H1 (cell line): ENCODE measurements at places on chromosomes 6 and 20.

DNA sequence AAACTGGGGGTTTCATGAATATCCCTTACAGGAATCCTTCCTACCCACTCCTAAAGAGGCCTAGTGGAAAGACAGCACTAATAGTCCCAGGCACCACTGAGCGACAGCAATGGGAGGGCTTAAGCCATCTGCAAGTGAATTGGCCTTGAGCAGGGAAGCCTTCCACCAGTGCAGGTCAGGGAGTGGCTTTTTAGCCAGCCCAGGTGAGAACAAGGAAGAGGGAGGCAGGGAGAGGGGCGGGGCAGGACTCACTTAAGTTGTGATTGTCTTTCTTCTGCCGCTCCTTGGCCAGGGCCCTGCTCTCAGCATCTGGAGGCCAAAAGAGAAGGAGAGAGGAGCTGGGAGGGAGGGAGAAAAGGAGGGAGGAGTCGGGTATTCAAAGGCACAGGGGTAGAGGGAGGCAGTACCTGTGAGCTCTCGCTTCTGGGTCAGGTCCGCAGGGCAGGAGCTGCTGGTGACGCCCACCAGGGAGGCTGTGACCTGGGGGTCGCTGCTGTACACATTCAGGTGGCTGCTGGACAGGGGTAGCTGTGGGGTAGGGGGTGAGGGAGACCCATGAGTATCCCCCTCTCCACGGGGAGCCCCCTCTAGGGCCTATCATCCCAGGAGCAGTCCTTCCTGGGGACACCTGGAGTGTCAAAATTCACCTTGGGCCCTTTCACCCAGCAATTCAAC is 47.8 kb downstream of the TFEB start:
- peak; percentile 73 for DNase-seq

- no peak for DNase-seq
These were observed 154.9 kb downstream of the MRPL14 start for GRCh38 chr6:43972179-43972912.

GRCh38 chr6:42028234-42029061 is 21.9 kb upstream of the TAF8 start:
- no peak for DNase-seq

- DNase-seq = no peak
These were observed 5.0 kb downstream of the ANGPT4 start for GRCh38 chr20:910870-911770.

DNA sequence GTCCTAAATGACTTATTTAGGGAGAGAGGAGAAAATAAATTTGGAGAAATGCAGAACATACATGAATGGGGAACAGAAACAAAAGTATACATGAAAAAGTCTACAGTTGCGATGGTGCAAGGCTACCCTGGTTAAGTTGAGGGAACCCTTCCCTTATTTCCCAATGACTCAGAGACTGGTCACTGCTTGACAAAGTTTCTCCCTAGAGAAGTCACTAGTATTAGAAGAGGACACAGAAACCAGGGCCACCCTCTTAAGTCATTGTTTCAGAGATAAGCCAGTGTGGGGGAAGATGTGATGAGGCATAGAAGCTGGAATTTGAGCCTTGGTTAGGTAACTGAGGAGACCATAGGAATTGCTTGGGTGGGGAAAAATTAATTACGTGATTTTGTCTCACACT is 24.4 kb upstream of the EDN1 start:
- no peak for DNase-seq

GRCh38 chr6:125285353-125285752 is 16.4 kb downstream of the HDDC2 start:
- no peak for DNase-seq

DNA sequence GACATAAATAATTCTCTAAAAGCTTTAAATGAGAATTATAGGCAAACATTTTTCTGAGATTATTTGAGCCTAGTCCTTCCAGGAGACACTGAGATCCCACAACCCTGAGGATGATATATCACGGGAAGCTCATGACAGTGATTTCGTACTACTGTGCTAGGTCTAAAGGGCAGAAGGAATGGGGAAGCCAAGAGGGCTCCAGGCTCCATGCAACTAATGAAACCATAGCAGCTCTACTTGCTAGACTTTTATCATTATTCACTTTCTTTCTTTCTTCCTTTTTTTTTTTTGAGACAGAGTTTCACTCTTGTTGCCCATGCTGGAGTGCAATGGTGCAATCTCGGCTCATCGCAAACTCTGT is 57.3 kb upstream of the SGK1 start:
- DNase-seq = no peak

DNA sequence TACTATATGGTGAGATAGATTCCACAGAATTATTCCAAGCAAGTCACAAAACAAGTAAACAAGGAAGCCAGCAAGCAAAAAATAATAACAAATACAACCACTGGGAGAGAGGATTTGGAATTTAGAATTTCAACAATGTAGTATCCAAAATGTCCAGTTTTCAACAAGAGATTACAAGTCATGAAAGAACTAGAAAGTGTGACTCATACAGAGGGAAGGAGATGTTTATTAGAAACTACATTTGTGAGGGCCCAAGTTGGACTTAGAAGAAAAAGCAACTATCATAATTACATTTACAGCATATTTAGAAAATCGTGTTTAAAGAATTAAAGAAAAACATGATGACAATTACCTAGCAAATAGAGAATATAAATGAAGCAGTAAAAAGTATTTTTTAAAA is 494.6 kb upstream of the ID4 start:
- no peak for DNase-seq

- no peak for DNase-seq
These were observed 216.2 kb downstream of the NFATC2 start for GRCh38 chr20:51326201-51326819.

DNA sequence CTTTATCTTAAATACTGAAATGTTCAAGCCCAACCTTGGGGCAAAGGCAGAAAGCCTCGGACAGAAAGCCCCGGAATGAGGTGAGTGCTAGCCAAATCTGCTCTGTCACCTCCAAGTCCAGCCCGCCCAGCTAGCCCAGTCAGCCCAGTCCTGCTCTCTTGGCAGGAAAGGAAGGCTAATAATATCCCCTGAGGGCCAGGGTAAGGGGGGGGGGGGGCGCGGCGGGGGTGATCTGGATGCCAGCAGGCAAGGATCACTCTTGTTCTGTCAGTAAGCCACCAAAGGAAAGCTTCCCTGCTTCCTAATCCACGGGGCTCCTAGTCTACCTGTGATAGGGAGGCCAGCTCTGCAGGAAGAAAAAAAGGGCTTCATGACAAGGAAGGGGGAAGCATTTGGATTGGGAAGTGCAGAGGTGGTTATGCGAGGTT is 1.1 kb downstream of the NDRG3 start:
- DNase-seq = no peak

- no peak for DNase-seq
These were observed 27.0 kb upstream of the CCR6 start for GRCh38 chr6:167095888-167096287.

DNA sequence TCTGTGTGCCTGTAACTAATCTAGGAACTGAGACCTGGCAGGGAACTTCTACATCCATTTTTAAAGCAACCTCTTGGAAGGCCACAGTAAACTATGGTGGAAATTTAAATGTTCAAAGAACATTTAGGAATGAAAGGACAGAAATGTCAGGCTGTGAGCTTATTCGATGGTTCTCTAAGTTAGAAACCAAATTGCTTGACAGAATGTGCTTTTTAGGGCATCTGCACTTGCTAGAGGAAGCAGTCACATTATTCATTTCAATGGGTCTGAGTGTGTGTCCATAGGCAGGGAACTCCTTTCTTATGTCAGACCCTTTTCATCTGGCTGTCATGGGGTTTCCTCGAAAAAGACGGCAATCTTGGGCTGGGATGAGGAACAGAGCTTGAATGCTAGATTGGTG is 84.4 kb downstream of the PPP1R14C start:
- no peak for DNase-seq

- no peak for DNase-seq
These were observed 174.0 kb upstream of the FOXQ1 start for GRCh38 chr6:1137849-1138248.

DNA sequence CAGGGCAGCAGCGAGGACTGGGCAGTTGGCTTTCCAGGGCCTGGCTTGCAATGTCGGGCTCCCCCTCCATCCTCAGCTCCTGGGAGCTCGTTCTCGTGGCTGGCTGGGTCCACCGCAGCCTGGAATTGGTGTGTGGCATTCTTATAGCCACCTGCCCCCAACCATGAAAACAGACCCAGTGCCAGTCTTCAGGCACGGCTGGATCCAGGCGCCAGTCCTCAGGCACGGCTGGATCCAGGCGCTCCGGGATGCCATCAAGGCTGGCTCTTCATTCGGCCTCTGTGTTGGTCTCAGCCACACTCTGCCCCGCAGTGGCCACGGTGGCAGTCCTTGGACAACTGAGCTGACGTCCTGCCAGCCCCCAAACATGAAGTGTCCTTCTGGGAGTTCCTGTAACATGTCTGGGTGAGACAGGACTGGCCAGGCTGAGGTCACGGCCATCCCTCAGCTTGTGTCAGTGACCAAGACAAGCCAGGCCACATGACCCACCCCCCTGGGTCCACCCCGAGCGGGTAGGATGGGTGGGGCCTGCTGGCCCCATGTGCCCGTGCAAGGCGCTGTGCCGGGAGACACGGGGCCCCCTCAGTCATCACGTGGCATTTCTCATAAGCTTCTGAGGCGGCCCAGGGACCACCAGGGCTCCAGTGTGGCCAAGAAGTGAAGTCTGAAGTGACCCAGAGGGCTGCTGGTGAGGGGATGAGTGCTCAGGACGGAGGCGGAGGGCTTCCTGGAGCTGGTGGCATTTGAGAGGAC is 99.0 kb downstream of the TAF4 start:
- DNase-seq = no peak

- no peak for DNase-seq
These were observed 139.6 kb downstream of the TFAP2B start for GRCh38 chr6:50958148-50958697.

DNA sequence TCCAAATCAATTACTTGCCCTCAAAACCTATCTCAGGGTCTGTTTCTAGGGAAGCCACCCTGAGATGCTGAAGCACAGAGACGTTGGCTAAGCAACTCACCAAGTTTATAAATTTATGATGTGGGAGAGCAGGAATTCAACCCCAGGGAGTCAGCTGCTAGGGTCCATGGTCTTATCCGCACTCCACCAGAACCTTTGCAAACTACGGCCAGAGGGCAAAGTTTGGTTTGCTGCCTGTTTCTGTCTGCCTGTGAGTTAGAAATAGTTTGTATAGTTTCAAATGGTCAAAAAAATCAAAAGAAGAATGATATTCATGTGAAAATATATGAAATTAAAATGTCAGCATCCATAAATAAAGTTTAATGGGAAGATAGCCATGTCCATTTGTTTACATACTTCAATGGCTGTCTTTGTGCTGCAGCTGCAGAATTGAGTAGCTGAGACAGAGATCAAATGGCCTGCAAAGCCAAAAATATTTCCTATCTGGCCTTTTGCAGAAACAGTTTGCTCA is 83.7 kb upstream of the ZFP64 start:
- DNase-seq = no peak

DNA sequence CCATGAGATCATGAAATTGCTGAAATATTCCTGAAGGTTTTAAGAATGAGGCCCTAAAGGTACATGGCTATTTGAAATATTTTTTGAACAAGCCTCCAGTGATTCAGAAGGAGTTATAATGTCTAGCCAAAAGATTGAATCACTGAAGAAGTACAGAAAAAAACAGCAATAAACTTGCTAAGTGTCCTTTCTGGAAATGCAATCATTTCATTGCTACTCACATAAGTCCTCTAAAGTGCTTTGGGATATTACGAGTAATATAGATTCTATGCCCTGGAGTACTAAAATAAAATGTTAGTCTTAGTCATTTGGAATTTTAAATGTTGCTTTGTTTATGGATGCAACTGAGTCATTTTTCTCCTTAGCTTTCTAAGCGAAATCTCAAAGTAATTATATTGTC is 32.7 kb downstream of the CENPW start:
- no peak for DNase-seq

DNA sequence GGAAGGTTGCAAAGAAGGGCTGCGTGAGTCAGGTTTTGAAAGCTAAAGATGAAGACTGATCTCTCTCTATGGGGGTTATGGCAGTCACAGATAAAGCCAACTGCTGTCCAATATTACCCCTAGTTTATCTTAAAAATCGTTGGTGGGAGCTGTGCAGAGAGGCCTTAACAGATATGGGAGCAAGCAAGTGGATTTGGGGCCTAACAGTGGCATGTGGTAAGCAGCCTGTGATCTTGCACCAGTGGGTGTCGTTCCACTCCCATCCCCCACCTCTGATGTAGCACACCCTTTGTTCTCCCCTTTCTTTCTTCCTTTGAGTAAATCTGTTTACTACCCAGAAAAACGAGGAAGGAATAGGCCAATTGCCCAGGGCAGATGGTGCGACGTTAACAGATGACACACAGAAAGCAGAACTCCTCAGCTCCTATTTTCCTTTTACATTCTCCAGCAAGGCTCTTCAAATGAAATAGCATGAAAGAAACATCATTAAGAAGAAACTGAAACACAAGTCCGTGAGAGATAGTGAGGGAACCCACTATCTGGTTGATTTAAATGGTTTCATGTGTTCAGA is 274.1 kb upstream of the CITED2 start:
- no peak for DNase-seq

DNA sequence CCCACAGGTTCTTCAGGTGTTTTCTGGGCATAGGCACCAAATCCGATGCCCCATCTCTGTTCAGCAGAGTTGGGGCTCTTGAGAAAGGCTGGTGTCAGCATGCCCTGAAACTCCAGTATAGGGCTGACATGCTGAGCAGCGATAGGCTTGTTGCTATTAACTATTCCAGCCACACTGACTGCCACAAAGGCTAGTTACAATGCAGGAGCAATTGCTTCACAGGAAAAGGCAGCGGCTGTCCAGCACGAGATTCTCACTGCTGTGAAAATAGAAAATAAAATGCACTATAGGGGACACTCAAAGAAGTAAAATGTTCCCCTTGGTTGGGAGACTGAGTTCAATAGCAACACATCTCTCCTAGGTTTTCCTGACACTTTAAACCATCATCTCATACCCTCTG is 112.4 kb downstream of the BFSP1 start:
- no peak for DNase-seq

DNA sequence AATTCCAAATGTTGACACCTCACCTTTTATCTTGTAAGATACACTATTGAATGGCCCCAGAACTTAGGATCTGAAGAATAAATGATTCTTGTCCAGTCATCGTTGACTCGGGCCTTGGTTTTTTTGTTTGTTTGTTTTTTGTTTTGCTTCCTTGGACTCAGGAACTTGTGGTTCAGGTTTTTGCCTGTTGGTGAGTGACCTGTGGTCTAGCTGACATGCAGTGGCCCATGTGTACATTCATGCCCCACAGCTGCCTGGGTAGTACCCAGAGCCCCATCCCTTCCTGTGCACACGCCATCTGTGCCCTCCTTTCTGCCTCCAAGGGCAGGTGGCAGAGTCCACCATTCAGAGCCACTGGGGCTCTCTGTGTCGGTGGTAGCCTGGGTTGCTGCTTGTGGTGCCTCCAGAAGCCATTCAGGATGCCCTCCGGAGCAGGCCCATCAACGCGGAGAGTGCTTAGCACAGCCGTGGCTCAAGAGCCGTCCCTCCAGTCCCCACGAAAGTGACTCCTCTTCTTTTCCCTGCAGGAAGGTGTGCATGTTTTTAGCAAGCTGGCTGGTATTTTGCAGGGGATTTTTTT is 85.9 kb downstream of the SYNJ2 start:
- DNase-seq = no peak
